Activated CD4-positive, alpha-beta T cell treated with anti-CD3 and anti-CD28 coated beads, Interleukin-2, amount 10 ng/mL, durations not matched to agents 7 days and 5 days (primary cell): ENCODE measurements at places on chromosomes 2 and 18. TPM values are rescaled to one million over a fixed set of nuclear protein-coding genes. Genes with fewer than 3 reads are reported as not detected.

DNA sequence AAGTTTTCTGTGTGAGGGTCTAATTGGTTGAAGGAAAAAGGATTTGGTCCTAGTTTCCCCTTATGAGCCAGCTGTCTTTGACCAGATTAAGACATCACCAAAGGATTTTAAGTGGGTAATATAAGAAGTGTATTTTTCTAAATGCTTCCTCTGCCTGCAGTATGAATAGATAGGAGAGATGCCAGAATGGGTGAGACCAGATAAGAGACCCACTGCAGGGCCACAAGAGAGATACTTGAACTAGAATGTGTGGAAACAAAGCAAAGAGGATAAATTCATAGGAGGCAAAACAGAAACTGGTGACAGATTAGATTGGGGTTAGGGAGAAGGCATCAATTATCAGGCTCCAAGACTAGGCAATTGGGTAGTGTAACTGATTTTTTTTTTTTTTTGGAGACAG is 1.1 kb upstream of the HDHD2 start:
- DNase-seq: no peak

Gene APCDD1
- not detected for total RNA-seq

- no peak for DNase-seq
These were observed 7.1 kb upstream of the KCMF1 start for GRCh38 chr2:84963692-84964405.

GRCh38 chr2:134718817-134719814 is at the start of gene TMEM163:
TSS of gene TMEM163 (minus strand) at chr2:134719000.
- no peak for DNase-seq

DNA sequence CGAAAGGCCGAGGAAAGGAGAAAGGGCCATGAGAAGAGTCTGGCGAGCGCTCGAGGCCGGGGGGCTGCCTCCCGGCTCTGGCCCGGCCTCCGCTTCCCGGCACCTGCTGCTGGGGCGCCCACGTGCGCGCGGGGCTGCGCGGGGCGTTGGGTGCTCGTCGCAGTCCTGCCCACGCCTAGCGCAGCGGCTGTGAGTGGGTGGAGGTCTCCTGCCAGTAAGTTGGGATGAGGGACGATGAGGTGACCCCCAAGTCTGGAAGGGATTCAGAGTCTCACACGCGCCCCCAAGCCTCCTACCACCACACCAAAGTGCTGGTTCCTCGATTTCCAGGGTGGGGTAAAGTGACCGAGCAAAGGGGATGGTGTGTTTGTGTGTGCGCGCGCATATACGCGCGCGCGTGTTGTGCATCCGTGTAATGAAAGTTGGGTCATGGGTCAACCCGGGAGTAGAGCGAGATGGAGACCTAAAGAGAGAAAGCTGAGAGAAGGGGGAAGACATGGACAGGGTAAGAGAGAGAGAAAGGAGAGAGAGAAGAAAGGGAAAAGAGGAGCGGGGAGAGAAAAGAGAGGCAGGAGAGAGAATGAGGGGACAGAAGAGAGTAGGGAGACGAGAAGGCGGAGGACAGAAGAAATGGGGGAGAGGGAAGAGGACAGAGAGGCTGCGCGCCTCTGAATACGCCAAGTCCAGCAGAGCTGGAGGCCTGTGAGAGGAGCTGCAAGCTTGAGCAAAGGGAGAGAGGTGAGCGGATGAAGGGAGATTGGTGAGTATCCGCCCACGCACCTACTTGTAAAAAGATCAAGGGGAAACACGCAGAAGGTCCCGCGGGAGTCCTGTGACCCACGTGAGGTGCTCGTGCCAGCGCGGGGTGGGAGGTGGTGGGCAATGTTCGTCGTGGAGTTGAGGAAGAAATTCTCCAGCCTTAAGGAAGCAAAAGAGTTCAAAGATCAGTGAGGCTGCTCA is 1.7 kb upstream of the NETO1 start:
- DNase-seq: no peak

DNA sequence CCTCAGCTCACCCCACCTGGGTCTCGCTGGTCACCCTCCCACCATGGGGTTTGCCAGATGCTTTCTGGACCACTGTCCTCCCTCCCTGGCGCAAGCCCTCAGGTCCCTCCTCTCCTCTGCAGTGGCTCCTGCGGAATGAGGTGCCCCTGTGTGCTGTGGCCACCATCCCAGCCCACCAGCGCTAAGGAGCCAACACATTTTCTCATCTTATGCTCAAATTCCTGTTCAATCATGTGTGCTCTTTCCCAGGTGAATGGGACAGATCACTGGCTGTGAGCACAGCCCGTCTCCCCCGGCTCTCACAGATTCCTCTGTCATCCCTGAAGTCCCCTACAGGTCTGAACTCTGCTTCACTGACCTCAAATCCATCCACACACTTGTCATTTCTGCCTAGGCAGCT is 15.2 kb upstream of the CCDC74B start:
- DNase-seq: no peak

GRCh38 chr2:217293607-217294006 is 433.7 kb upstream of the TNP1 start:
- DNase-seq: no peak

Gene FBXO41
- 20.2 TPM for total RNA-seq

Gene ASXL2
- 44.4 TPM for total RNA-seq

Gene KCNJ3
- total RNA-seq: not detected

- DNase-seq: no peak
These were observed 33.4 kb upstream of the LPIN2 start for GRCh38 chr18:3046216-3046808.

DNA sequence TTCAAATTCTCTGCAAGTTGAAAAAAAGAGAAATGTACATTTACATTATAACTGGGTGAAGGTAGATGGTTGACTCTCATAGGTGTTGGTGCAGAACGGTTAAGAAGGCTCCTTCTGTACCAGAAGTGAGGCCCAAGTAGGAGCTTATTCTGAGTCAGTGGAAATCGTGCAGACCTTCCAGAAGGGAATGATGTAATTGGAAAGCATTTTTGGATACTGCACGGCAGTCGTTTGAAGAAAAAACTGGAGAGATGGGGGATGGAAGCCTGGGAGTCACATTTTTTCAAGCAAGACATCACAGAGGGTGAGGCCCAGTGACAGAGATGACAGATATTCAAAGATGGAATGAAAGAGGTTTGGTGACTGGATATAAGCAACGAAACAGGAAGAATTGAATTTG is 39.4 kb downstream of the HRH4 start:
- no peak for DNase-seq

Gene M1AP
- not detected for total RNA-seq
